ENCODE measurements at places on chromosomes 5 and 9.
A peak's percentile ranks its signal among the peaks of the same experiment; 100 is the strongest.

- no peak for DNase-seq
Observed at GRCh38 chr9:130833031-130833990, 1.7 kb upstream of the ABL1 start.

GRCh38 chr9:107650321-107650720 lies 160.8 kb upstream of the KLF4 start:
- no peak for DNase-seq

DNA sequence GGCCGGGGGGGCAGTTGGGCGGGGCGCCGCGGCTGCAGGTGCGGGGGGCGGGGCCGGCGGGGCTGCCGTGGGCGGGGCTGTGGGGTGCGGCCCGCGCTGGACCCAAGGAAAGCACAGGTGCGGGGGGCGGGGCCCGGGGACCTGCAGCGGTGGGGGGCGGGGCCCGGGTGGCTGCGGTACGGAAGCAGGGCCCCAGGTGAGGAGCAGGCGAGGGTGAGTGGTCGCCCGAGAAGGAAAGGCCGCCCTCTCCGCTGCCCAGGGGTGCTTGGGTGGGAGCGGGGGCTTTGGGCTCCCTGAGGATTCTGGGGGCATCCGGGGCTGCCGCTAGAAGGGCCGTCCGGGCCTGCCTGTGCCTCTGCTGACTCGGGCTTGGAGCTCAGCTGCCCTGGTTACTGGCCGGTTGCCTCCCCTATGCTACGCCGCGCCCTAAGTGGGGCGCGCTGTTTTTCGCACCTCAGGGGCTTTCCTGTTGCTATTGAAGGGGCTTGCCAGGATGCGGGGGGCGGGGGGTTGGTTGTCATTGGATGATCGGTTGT lies 767 bp downstream of the RALGPS1 start:
- DNase-seq = peak; percentile 31

DNA sequence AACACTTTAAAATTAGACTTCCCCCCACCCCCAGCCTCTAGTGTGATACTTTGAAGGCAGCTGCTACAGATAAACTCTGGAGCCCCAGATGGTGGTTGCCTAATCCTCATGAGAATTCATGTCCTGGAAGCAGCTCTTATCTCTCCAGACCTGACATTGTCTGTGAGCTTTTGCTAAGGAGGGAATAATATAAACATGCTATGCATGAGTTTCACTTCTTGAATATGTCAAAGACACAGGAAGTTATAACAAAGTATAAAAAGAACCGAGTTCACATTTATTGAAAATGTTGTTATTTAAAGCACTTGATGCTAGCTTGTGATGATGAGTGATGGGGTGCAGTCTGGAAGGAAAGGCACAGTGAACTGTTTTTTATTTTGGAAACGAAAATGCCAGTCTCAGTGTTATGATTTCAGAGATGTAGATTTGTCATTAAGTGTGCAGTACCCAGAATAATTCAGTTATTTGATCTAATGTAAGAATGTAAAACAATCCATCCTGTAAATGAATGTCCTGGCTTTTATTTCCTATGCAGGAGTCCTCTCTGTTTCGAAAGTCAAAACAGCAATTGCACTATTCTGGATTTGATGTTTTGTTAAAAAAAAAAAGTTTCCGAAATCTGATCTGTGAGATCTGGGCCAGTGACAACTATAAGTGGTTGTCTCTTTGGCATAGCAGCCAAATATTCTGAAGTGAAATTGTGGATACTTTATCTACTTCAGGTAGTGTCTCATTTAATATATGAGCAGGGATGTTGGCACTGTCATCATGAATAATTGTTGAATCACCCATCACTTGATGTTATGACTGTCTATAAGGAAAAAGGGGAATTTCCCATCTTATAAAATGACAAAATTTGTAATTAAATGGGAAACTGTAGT lies 77.0 kb downstream of the ZCCHC7 start:
- no peak for DNase-seq

GRCh38 chr5:149671544-149671943 lies 58.6 kb upstream of the PPARGC1B start:
- no peak for DNase-seq

DNA sequence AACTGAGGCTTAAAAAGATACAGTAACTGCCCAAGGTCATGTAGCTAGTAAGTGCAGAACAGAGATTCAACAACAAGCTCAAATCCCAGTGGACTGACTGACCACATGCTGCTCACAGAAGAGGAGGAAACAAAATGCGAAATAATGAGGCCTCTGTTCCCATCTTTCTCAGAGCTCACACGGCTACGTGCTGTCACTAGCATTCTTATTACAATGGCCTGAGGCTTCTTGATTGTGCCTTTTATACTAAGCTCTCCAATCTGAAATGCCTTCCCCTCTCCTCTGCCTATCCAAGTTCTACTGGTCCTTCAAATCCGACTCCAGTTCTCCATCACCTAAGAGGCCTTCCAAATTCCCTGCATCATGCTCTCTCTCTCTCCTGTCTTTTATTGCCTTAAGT lies 26.0 kb downstream of the SGTB start:
- DNase-seq = peak; percentile 87

- no peak for DNase-seq
Observed at GRCh38 chr9:25415718-25416117, 262.5 kb downstream of the TUSC1 start.

GRCh38 chr9:129432297-129433154 lies 188.4 kb downstream of the C9orf50 start:
- no peak for DNase-seq

- no peak for DNase-seq
Observed at GRCh38 chr5:93079046-93079445, 502.0 kb downstream of the NR2F1-AS1 start.

- DNase-seq = no peak
Observed at GRCh38 chr9:129278391-129279237, 100.6 kb upstream of the IER5L start.

DNA sequence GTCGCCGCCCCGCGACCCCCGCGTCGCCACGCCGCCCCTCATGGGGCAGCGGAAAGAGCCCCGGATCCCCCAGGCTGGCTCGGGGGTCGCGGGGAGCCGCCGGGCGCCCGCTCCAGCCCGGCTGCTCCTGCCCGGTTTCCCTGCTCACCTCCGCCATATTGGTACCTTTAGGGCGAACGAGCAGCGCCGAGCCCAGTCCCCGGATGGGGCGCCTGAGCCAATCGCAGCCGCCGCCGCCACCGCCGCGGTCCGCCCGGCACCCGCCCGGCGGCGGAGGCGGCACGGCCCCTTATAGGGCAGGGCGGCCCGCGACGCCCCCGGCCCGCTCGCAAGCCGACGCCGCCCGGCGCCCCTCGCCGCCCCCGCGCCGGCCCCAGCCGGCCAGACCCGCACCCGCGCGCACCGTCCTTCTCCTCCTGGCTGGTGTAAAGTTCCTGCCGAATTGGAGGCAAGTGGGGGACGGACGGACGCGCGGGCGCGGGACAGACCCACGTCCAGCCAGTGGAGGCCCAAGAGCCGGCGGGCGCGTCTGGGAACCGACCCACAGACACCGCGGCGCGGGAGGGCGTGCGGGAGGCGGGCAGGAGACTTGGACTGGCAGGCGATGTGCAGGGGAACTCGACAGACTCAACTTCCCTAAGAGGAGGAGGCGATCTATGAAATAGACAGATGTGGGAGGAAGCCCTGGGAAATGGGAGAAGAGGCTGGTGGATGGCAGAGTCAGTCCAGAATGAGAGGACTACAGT lies at the start of gene MIER3:
TSS of gene MIER3 (minus strand) at position 178 of the 746 bp plus-strand sequence. CDS start at position 157, 21 bp downstream.
- peak; percentile 65 for DNase-seq

DNA sequence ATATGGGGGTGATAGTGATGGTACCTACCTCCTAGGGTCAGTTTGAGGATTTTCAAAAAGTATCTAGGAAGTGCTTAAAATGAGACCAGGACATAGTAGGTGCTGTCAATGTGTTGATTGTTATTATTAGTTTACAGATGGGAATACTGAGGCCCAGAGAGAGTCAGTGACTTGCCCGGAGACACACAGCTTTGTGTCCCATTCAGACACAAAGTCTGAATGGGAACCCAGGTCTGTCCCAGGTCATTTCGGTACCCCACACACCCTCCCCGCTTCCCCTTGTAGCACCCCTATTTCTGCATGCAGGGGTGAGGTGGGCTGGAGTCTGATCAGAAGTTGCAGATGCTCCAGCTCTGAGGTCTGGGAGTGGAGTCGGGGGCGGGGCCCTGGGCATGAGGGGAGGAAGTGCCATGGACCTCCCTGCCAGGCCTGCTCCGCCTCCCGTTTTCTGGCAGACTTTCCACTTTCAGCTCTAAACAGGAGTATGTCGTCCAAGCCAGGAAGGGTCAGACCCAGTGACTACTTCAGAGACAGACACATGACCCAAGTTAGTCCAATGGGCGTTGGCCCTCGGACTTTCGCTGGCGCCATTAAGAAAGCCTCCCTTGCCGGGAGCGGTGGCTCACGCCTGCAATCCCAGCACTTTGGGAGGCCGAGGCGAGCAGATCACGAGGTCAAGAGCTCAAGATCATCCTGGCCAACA lies 3.2 kb upstream of the DBN1 start:
- DNase-seq = no peak

DNA sequence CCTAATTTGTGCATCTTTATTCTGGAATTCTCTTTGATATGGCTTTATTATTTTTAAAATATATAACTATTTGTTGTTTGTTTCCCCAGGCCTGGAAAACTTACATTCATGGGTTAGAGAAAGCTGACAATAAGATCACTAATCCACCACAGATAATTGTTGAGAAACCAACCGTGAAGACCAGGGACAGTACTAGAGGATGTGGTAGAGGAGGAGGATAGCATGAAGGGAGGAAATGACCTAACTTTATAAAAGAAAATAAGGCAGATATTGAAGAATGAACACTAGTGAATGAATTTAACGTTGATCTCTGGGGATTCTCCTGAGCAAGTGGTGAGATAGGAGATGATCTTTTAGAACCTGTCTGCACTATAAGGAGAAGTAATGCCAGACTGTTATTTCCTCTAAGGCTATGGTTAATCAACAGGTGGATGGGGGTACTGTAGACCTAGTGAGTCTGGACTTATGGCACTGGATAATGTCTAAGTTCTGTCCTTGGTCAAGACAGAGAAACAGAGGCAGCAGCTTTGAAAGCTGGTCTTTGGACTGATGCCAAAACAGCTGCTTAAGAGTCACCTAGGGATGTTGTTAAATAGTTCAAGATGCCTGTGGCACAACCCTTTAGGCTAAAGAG lies 52.4 kb downstream of the NREP start:
- DNase-seq = no peak

DNA sequence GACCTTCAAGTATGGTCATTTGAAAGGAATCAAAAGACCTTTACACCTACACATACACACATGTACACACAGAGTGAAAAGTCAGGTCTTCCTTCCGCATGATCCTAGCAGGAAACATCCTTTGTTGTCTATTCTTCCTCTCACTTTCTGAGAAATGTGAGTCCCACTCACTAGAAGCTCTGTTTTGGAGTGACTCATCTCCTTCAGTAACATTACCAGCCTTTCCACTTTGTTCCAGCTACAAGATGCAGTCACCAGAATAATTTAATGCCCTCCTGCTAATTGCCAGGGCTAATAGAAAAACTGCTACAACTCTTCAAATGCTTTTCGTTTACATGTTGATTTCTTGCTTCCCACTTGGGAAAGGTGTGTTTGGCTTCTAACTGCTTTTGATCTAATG lies 417.3 kb downstream of the RASEF start:
- no peak for DNase-seq

GRCh38 chr5:151680944-151681427 lies 5.7 kb downstream of the SPARC start:
- peak; percentile 60 for DNase-seq

DNA sequence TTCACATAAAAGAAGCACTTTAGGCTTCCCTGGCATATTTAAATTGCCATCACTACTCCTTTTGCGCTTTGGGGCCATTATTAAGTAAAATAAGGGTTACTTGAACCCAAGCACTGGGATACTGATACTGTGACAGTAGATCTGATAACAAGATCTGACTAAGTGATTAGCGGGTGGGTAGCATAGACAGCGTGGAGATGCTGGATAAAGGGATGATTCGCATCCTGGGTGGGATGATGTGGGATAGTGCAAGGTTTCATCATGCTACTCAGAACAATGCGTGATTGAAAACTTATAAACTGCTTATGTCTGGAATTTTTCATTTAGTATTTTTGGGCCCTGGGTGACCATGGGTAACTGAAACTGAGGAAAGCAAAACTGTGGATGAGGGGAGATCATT lies 75.1 kb downstream of the PTTG1 start:
- DNase-seq = no peak

DNA sequence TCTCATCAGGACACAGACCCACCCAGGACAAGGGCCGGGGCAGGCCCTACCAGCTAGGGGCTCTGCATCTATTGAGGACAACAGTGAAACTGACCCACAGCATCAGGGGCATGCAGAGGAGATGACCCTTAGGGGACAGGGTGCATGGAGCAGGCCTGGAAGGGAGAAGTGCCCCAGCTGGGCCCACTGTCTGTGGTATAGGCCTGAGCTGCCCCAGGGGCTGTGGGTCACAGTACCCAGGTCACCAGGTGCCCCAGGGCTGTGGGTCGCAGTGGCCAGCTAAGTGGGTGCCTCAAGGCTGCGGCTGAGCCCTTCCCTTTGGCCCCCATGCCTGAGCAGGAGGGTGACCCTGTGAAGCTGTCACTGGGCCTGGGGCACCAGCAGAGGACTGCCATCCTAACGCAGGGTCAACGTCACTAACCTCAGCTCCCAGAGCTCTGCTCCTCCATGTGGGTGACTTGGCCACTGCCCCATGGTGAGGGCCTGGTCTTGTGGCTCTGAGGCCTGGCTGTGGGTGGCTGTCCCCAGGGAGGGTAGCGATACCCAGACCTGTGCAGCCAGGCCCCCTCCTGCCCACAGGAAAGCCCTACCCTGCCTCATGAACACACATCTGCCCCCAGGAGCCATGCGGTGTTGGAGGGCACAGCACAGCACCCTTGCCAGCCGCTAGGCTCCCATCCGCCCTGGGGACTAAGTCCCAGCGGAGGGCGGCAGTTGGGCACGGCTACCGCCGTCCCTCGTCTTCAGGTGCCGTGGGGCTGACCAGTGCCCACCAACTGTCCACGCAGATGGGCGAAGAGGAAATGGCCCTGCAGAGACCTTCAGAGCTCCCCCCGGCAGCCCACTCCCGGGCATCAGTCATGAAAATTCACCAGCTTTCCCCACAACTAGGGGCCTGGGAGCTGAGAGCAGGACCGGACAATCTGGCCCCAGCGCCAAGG lies 4.9 kb downstream of the EDF1 start:
- no peak for DNase-seq

GRCh38 chr5:174789596-174789995 lies 65.2 kb downstream of the MSX2 start:
- DNase-seq = no peak

- DNase-seq = peak; percentile 29
Observed at GRCh38 chr9:37329576-37329975, 92.9 kb upstream of the GRHPR start.

- no peak for DNase-seq
Observed at GRCh38 chr5:125415126-125415525, 668.7 kb upstream of the ZNF608 start.

- no peak for DNase-seq
Observed at GRCh38 chr5:10634562-10634961, 70.7 kb downstream of the ANKRD33B start.

Data from globus pallidus (tissue), 1 donor.